ENCODE measurements at places on chromosomes 1 and 21. TPM values are rescaled to one million over a fixed set of nuclear protein-coding genes. Genes with fewer than 3 reads are reported as not detected.

RGS18 gene
- 0.41 TPM for total RNA-seq

- peak; percentile 60 for DNase-seq
Measured at GRCh38 chr1:179369751-179370341, 4.1 kb downstream of the AXDND1 start.

TRNP1 gene
- total RNA-seq: not detected

- DNase-seq: no peak
Measured at GRCh38 chr1:178544531-178544930, 31.6 kb downstream of the TEX35 start.

DNA sequence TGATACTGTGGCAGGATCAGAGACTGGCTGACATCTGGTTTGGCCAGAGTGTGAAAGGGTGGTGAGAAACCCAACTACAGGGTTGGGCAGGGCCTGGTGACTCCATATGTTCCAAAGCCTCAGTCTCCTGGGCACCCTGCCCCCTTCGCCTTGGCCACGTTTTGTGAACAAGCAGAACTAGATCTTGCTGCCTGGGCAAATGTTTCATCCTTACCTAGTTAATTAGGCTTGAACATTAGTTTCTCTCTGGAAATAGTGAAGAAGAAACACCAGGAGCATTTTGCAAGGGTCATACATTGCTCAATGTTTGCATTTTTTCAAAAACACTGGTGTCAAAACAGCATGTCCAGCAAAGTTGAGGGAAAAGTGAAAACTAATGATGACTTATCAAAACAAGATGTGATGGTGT is 60.5 kb downstream of the MAP3K7CL start:
- DNase-seq: no peak

DNA sequence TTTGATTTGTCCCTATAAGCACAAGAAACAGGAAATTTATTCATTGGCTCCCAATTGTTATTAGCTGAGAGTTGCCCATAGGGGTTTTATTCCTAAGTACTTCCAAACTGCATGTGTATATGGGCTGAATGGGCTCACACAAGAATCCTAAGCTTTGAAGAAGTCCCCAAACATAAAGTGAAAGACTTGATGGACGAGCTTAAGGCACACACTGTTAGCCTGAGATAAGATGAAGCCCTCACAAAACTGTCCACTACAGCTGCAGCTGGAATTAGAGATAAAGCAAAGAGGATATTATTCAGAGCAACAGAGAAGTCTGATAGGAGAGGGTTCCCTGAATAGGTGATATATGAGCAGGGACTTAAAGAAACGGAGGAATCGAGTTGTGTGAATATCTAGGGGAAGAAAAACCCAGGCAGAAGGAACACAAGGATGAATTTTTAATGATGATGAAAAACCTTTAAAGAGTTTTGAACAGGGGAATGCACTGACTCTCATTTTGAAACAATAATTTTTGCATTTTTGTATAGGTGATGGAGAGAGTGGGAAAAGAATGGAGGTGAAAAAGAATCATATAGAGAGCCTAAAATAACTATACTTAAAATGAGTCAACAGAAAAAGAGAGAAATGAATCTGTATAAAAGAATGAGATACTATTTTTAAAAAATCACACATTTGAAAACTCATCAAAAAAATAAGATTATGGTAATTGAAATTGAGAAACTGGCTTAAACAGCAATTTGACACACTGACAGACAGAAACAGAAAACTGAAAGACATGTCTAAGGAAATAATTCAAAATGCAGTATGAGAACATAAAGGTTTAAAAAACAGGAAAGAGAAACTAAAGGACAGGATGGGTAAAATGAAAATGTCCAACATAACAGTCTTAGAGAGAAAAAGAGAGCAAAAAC is 133.6 kb upstream of the POGK start:
- no peak for DNase-seq

C1QTNF12 gene
- 5.0 TPM for total RNA-seq

GRCh38 chr1:94259635-94260289 is 22.4 kb upstream of the ARHGAP29 start:
- no peak for DNase-seq

- no peak for DNase-seq
Measured at GRCh38 chr1:99634971-99635624, 10.8 kb upstream of the PALMD start.

GRCh38 chr1:221530791-221531190 is 211.1 kb downstream of the DUSP10 start:
- DNase-seq: no peak

Measured in naive thymus-derived CD8-positive, alpha-beta T cell (primary cell).